ENCODE measurements at places on chromosomes 2 and 18. TPM values are rescaled to one million over a fixed set of nuclear protein-coding genes. Genes with fewer than 3 reads are reported as not detected.

- H3K27ac ChIP-seq, result no peak overlapping the region
- H3K4me3 ChIP-seq, result no peak overlapping the region
- H3K27me3 ChIP-seq, result no peaks in the 10 kb centered on the region
- DNase-seq, result no peak
- H3K4me1 ChIP-seq, result peaks cover 32% of the 10 kb centered on the region
These were observed 7.3 kb downstream of the NAPG start for GRCh38 chr18:10533111-10533510.

DNA sequence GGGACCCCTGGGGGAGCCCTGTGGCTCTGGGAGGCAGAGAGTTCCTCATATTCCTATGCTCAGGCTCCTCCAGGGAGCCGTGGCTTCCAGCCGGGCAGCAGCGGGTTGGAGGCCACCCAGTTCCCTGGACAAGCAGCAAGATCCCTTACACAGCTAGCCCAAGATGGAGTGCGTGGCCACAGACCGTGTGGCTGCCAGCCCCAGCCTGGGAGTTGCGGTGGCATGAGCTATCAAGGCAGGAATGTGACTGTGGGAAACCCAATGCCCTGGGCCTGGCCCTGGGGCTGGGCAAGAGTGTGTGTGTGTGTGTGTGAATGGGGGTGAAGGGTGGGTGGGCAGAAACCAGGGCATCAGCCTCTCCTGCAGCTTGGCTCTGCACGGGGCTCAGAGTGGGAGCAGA, 130.5 kb downstream of the DYSF start:
- no peaks in the 10 kb centered on the region for H3K4me1 ChIP-seq
- no peak for DNase-seq
- H3K27ac ChIP-seq, result no peak overlapping the region
- no peaks in the 10 kb centered on the region for H3K36me3 ChIP-seq
- no peaks in the 10 kb centered on the region for H3K27me3 ChIP-seq

DNA sequence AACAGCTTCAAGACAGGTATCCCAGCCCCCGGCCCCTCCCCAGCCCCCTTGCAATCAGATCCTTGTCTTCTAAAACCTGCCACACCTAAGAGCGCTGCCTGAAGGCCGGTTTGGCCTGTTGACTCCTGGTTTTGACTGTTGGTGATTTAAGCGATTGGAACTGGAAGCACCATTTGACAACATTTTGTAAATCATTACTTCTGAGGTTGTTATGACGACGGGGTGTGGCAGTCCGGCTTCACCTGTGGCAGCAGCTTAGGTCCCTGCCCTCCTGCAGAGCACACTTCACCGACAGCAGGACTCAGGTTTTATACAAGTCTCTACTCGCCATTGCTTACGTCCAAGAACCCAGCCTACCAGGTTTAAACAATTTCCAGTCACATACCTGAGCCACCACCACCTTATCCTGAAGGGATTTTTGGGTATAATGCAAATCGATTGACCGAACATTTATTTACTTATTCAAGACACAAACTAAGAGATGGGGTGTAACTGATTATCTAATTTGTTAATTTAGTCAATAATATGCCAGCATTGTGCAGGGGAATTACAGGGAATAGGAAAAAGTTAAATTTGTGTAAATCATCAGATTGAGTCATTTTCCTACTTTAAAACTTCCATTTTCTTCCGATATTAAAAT, 707 bp upstream of the DGUOK start:
- H3K36me3 ChIP-seq, result peaks cover under 1% of the 10 kb centered on the region
- peak overlapping the region; percentile 86 for H3K4me3 ChIP-seq
- peak overlapping the region; percentile 99 for H3K27ac ChIP-seq
- peaks cover 34% of the 10 kb centered on the region for H3K4me1 ChIP-seq
- no peaks in the 10 kb centered on the region for H3K27me3 ChIP-seq

- H3K4me3 ChIP-seq, result no peak overlapping the region
- no peak overlapping the region for H3K27ac ChIP-seq
- H3K36me3 ChIP-seq, result peaks cover 37% of the 10 kb centered on the region
- H3K4me1 ChIP-seq, result no peaks in the 10 kb centered on the region
These were observed 47.7 kb downstream of the ATIC start for GRCh38 chr2:215359576-215359922.

DNA sequence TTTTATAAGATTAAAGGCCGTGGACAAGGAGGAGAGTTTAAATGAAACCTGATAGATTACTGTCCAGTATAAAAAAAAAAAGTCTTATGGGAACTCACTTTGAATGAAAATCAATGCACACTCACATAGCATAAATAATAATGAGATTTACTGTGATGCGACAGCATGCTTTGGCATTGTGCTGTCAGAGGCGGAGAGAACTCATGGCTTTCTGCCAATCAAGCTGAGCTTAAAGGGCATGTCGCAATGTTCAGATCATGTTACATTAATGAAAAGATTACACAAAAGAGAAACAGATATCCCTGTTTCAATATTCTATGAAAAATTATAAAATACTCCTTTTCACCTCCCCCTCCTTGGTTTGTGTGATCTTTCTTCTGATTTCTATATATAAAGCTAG, 310.8 kb downstream of the ERBB4 start:
- H3K4me1 ChIP-seq, result no peaks in the 10 kb centered on the region
- no peak overlapping the region for H3K4me3 ChIP-seq
- H3K27me3 ChIP-seq, result no peaks in the 10 kb centered on the region
- no peak overlapping the region for H3K27ac ChIP-seq
- H3K36me3 ChIP-seq, result no peaks in the 10 kb centered on the region

DNA sequence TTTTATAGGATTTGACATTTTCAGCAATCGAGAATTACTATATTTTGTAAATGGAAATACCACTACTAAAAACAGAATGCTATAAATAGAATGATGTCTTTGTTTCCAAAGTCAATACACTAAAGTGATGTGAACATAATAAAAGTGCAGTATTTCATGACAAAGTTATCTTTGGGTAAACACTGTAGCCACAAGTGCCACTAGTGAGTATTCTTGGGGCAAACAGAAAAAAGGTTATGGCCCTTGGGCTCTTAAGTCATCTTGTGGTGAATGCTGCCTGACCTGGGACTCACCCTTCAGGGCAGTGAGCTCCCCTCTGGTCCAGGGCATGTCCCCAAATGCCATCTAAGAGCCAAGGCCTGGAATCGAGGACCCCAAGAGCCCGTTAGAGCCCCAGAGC, 99.2 kb upstream of the KYNU start:
- no peaks in the 10 kb centered on the region for H3K27me3 ChIP-seq
- no peak for DNase-seq
- no peaks in the 10 kb centered on the region for H3K4me1 ChIP-seq
- H3K36me3 ChIP-seq, result no peaks in the 10 kb centered on the region
- no peak overlapping the region for H3K4me3 ChIP-seq
- H3K27ac ChIP-seq, result no peak overlapping the region

Gene SULT1C2
- 1.2 TPM for total RNA-seq
